Mucosa of descending colon (tissue), 3 donors: ENCODE measurements at places on chromosomes 5 and 9. TPM values are rescaled to one million over a fixed set of nuclear protein-coding genes. Genes with fewer than 3 reads are reported as not detected.

DNA sequence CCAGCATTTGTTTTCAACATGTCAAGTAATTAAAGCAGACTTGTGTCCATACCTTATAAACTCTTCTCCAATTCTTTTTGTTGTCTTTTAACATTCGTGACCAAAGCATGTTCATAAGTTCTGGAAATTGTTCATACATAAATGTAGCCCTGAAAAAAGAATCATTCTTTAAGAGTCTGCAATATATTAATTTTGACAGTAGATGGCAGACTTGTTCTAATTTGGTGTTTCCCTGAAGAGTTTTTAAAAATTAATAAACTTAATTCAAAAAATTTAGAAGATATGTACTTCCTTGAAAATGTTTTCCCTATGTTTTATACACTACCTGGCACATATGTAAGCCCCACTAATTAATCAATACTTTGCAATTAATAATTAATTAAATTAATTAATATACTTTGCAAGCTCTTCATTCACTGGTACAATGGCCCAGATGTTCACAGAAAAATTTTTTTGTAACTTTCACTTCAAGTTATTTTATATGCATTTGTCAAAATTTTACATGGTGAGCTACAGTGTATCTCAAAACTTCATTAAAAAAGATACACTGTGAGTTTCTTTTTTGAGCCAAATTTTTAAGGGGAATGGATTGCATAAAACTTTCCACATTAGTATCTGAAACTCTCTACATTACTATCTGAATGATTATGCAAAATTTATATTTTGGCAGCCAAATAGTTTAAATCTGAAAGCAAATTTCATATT, 42.1 kb downstream of the CLINT1 start:
- DNase-seq = no peak

DNA sequence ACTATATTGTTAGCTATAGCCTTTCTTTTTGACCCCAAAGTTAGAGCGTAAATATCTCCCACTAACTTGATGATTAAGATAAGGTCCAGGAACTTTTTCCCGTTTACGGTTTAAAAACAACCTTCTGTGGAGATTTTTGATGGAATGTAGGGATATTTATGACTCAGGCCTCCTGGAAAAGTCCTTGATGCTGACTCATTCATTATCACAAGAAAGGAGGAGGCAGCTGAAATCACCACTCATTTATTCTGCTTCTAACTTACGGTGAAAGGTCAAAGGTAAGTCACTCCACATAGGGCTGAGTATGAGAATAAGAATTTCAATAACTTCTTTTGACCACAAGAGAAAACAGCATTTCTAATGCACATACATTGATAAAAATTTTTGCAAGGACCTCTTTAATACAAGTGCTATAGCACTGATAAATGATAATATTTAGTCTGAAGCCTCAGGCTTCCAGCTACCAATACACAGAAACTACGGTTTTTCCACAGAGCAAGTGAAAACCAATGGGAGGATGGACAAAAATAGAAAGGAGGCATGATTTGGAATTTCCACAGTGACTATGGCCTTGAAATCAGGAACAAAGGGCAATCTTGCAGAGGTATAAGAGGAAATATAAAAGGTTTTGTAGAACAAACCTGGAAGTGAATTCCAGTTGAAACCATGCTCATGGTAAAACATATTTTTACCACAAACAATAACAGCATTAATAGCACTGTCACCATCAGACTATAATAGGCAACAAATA, 146.5 kb downstream of the PPP2R2B start:
- no peak for DNase-seq

GRCh38 chr9:4124266-4124665, 175.6 kb downstream of the GLIS3 start:
- no peak for DNase-seq

GRCh38 chr9:105881021-105881420, 186.7 kb downstream of the TMEM38B start:
- no peak for DNase-seq

DNA sequence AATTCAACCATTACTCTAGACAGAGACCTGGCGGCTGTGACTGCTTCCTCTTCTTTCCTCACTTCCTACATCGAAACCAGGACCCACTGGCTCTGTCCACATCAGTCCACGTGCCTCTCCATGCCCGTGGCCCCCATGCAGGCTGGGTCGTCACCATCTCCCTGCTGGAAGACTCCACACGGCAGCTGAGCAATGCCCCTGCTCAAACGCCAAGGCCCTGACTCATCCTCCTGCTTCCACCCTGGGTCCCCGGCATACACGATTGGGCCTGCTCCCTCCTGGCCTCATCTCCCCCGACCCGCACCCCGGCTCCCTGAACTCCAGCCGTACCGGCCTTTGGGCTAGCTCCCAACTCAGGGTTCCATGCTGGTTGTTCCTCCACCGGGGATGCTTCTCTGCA, 67.2 kb upstream of the IER5L start:
- peak; percentile 15 for DNase-seq

DNA sequence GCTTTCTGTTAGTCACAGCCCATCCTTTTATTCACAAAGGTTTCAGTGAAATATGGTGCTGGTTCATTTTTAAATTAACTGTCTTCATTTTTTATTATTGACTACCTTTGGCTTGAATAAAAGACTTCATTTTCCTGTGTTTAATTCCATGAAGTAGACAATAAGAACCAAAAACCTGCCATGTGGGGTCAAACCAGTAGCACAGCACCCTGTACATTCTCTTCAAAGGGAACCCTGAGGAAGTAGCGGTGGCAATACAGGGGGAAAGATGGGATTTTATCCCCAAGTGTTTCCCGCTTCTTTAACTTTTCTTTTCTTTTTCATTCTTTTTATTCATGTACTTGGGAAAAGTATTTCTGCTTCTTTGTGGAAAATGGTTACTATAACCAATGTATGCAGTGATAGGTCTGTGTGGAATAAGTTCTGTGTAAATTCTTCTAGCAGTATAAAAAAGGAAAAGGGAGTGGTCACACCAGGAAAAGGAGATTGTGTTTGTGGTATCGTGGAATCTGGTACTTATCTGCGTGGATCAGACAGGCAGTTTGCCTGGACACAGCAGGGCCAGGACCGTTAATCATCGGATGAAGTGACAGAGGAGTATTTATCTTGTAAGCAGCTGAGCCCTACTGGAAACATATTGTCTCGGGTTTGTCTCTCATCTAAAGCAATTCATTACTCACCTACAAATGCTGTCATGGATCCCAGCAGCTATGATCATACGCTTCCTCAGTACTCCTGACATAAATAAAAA, 94.2 kb downstream of the PPIC start:
- no peak for DNase-seq

GRCh38 chr9:15191378-15191777, 115.6 kb downstream of the TTC39B start:
- no peak for DNase-seq

DNA sequence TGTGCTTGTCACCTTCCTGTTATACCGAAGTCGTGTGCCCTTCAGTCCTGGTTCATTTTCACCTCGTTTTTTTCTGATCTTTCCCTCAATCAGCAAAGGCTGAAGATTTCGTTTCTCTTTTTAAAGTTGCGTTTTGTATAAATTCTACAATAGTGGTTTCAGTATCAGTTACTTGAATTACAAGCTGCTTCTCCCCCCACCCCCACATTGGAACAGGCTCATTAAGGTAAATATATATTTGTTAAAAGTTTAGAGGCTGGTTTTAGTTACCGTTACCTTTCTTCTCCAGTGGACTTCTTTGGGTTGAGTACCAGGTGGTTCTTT, 881 bp downstream of the SUB1 start:
- DNase-seq = no peak

DNA sequence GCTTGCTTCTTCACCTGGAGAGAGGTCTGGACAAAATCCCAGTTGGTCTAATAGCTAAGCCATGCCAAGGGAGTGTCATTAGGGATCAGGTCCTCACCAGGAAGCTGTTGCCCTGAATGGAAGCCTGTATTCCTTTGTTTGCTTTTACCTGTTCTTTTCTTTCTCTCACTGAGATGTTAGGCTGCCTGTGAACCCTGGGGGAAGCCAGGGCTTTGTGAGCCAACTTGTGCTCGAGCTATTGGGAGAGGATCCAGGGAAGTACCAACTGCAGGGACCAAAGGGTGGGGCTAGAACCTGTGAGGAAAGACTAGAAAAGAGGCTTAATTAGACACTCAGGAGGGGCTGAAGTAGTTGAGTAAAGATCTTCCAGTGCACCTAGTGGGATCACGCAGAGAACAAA, 451.2 kb upstream of the TLE4 start:
- no peak for DNase-seq

DNA sequence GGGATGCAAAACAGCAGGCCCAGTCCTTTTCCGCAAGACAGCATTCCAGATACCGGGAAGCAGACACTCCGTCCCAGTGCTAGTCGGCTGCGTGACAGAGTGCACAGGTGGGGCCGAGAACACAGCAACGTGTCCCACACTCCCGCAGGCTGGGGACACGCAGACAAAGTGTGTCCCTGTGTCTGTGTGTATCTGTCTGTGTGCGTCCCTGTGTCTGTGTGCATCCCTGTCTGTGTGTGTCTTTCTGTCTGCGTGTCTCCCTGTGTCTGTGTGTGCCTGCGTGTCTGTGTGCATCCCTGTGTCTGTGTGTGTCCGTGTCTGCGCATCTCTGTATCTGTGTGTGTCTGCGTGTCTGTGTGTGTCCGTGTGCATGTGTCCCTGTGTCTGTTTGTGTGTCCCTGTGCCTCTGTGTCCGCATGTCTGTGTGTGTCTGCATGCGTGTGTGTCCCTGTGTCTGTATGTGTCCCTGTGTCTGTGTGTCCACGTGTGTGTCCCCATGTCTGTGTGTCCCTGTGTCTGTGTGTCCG, 137.0 kb downstream of the MRPL36 start:
- no peak for DNase-seq

GRCh38 chr5:161546095-161546469, 443 bp downstream of the GABRB2 start:
- DNase-seq = no peak

DNA sequence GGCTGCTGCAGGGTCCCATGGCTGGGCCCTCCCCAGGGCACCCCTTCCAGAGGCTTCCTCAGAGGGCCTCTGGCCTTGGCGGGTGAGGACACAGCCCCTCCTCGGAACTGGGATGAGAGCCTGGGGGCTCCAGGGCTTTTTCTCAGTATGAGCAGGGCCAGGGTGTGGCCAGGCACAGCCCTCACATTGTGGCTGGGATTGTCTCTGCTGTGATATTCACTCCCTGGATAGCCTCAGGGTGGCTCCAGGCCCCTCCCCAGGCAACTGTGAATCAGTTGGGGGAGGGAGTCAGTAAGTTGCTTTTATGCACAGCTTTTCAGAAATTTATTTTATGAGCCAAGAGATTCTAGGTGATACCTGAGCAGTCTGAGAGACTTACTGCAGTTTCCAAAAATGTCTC, 135.7 kb downstream of the CACNA1B start:
- no peak for DNase-seq

The PRDM9 gene
- total RNA-seq = not detected

The FOXD4L3 gene
- total RNA-seq = not detected

The PTPRD gene
- total RNA-seq = 52.7 TPM

The ZDHHC11B gene
- 4.6 TPM for total RNA-seq

The OTP gene
- total RNA-seq = not detected

The ADAMTS12 gene
- 0.72 TPM for total RNA-seq

The CER1 gene
- total RNA-seq = 0.25 TPM
